ENCODE measurements at places on chromosomes 2 and 18.

- no peak for DNase-seq
Measured at GRCh38 chr2:154495455-154495868, 203.0 kb upstream of the KCNJ3 start.

DNA sequence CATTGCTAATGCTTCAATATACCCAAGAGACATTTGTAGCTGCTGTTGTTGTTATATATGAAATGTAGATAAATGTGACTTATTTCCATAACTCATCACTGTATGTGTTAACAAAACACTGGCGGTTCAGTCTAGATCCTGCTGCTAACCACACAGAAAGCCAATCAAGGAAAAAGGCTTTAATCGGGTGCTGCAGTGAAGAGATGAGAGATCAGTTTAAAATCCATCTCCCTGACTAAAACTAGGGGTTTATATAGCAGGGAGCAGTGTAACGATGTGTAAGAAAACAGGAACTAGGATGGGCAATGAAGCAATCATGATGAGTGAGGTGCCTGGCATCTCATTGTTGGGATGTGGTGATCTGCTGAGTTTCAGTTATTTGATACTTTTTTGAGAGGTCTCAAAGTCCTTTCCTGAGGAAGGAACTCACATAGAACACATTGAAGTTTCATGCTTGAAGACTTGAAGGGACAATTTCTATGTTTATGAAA lies 677.7 kb upstream of the CDH7 start:
- DNase-seq: no peak

DNA sequence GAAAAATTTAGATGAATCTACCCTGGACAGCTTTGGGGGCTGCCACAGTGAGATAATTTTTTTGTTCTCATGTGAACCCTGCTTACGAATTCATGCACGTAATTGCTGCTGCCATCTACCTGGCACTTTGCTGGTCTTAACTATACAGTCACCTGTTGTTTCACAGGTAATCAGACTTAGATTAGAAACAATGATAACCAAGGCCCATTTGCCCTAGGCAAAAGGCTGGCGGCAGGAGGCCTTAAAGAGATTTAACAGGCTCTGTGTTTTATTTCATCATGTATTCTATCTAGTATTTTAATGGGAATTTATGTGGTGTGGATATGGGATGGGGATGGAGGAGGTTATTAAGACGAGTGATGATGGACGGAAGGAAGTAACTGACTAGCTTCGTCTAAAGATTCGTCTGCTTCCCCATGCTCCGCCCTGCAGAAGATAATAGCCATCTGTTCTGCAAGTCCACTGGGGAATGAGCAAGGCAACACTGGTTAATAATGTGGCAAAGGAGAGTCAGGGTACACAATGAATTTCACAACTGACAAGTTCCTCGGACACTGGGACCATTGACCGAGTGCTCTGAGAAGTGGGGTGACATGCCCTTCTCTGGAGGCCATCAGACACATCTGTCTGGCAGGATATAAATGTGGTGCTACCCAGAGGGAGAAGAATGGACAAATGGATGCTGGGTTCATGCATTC lies 291.8 kb upstream of the TNP1 start:
- no peak for DNase-seq

GRCh38 chr2:150522269-150522668 lies 34.8 kb upstream of the RND3 start:
- no peak for DNase-seq

GRCh38 chr2:127228102-127228501 lies 8.0 kb upstream of the CYP27C1 start:
- DNase-seq: no peak

GRCh38 chr2:43221124-43221762 lies 5.2 kb downstream of the ZFP36L2 start:
- DNase-seq: no peak

DNA sequence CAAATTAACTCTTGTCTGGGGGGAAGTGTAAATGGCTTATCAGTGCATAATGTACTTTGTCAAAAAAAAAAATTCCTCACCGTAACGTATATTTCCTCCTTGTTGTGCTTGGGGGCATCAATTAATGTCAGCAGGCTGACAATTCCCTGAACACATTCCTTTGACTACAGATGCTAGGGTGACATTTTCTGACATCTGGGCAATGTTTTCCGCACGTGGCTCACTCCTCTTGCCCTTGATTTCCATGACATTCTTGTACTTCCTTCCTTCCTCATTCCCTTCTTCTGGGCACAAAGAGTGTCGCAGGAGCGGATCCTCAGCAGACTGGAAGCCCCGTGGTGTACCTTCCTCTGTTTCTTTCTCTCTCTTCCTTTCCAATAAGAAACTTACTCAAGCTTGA lies 173.7 kb downstream of the SP3 start:
- no peak for DNase-seq

GRCh38 chr2:83991992-83992391 lies 467.1 kb downstream of the SUCLG1 start:
- no peak for DNase-seq

DNA sequence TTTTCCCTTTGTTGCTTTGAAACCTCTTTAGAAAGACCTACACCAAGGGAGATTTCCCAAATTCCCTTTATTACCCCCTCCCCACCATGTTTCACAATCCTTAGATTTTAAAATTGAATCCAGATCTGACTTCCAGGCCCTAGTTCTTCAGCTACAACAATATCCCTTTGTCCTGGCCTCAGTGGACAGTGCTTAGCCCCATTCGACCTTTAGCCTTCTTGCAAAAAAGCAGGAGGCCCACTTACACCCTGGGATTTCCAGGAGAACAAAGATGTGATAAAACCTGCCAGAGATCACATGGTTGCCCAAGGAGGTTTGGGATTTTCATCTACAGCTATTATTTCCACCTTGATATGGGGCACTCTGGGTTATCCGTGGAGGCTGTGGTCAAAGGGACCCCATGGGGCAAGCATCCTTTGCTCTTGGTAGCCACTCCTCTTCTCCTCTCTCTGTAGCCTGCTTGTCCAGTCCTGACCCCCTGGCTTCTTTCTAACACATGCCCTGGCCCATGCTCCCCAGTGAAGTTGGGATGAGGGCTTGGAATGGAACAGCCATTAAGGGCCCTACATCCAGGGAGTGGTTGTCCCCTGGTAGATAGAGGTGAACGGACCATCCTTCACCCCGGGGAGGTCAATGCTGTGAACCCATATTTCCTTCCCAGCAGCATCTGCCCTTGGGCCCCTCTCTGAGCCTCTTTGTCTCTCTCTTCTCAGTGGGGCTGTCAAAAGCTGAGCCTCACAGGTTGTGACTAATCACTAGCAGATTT lies 267.4 kb downstream of the DYSF start:
- no peak for DNase-seq

- DNase-seq: no peak
Measured at GRCh38 chr2:134564549-134564948, 154.3 kb downstream of the TMEM163 start.

- DNase-seq: no peak
Measured at GRCh38 chr2:95166065-95166763, 605 bp downstream of the ZNF2 start.

GRCh38 chr2:150806336-150806735 lies 318.9 kb upstream of the RND3 start:
- DNase-seq: no peak

DNA sequence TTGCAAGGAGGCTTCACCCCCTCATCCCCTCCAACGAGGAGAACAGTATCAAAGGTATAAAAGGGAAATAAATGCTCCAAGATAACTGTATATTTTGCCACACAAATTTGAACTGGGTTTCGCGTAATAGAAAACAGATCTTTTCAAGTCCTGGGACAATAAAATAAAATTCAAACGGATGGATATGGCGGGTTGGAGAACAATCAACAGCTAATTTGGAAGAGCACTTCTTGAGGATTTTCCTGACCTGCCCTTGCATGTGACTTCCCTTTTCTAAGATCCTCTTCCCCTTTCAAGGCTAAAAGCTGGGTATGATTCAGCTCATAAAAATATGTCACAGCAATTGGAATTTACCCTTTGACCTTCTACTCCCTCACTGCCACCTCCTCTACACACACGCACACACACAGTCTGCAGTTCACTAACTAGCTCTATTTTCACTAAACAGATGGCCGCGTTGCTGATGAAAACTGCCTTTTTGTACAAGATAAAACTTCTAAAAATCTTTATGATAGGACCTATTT lies 386.9 kb downstream of the FIGN start:
- no peak for DNase-seq

GRCh38 chr2:206942592-206943478 lies 3.5 kb downstream of the CPO start:
- no peak for DNase-seq
